Activated CD8-positive, alpha-beta T cell treated with anti-CD3 and anti-CD28 coated beads for 36 hours (primary cell): ENCODE measurements at places on chromosomes 1 and 21. TPM values are rescaled to one million over a fixed set of nuclear protein-coding genes. Genes with fewer than 3 reads are reported as not detected.
A peak's percentile ranks its signal among the peaks of the same experiment; 100 is the strongest.

DNA sequence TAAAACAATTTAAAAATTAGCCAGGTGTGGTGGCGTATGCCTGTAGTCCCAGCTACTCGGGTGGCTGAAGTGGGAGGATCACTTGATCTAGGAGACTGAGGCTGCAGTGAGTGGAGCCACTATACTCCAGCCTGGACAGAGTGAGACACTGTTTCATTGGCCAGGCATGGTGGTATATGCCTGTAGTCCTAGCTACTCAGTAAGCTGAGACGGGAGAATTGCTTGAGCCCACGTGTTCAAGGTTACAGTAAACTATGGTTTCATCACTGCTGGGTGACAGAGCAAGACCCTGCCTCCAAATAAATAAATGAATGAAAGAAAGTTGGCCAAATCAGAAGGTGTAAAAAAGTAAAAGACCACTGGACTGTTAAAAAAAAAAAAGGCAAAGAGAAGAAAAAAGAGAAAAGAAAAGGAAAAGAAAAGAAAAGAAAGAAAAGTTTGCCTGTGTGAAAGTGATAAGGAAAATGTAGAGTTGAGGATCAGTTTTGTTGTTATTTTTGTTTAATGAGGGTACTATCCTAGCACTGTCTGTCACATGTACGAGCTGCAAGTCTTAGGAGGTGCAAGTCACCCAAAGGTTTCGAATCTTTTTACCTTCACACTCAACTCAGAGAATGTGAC, 52.3 kb downstream of the LUZP1 start:
- DNase-seq: no peak

DNA sequence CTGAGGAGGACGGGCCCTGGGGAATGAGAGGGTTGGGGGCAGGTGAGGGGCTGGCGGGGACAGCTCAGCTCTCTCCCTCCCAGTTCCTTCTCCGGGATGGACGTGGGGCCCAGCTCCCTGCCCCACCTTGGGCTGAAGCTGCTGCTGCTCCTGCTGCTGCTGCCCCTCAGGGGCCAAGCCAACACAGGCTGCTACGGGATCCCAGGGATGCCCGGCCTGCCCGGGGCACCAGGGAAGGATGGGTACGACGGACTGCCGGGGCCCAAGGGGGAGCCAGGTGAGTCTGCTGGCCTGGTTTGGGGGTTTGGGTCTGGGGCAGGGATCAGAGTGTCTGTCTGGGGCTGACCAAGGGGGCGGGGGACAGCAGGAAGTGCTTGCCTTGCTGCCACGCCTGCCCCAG, 495 bp downstream of the C1QC start:
- no peak for DNase-seq

DNA sequence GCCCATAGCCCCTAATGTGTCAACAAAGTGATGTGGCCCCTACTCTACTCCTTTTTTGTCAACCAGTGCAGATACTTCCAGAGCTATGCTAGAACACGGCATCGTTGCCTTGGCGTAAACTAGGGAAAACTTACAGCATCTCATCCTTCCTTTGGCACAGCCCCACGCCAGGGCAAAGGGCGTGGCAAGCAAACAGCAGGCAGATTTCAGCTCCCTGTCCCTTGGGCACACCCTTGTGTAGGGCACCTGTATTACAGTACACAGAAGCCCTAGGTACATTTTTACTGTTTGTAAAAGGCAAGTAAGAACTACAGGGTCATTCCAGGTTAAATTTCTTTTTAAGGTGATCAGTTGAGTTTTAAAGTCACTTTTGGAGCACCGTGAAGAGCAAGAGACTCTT, 29.3 kb downstream of the PRDX6 start:
- DNase-seq: peak; percentile 29

DNA sequence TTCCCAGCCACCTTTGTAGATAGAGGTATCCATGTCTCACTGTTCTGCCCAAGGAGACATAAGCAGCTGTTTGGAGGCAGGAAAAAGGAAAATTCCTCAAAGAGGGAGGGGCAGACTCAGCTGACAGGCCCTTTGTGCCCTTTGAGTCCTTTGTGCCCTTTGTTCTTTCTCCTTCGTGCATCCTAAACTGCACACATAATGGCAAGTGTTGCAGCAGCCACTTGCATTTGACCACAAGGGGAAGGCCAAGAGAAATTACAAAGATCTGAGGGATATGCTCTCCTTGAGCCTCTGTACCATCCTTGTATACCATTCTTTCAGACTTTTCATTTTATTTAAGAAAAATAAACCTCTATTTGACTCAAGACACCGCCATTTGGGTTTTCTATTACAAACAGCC, 71.8 kb upstream of the PKN2 start:
- no peak for DNase-seq

- DNase-seq: no peak
Measured at GRCh38 chr1:183105449-183105848, 80.6 kb upstream of the LAMC2 start.

GRCh38 chr1:55823541-55824250, 608.5 kb upstream of the USP24 start:
- DNase-seq: no peak

DNA sequence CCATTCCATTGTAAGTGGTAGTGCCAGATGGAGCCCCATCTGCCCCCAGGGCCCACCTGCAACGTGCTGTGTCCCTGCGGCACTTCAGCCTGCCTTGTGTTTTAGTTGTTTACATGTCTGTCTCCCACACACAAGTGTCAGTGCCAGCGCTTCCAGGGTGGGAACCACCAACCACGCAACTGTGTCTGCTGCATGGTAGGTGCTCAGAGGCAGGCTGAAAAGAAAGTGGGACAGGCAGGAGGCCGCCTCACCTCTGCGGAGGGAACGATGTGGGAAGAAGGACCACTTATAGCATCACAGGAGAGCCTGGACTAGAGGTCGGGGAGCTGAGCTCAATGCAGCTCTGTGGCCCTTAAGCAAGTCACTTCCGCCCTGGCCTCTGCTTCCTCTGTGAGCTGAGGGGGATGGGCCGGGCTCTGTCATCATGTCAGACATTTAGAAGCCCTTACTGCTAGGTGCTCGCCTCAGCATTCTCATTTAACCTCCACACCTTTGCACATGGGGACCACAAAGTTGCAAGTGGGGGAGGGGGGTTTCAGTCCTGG, 17.9 kb downstream of the SLC9A1 start:
- DNase-seq: peak; percentile 98

The STUM gene
- not detected for total RNA-seq

The LCE1D gene
- total RNA-seq: not detected

The ADGRL2 gene
- not detected for total RNA-seq

The FALEC gene
- total RNA-seq: not detected
